ELF-1 (cell line): ENCODE measurements at places on chromosomes 5 and 9.

- DNase-seq: no peak
Observed at GRCh38 chr5:176549871-176550270, 729 bp downstream of the CDHR2 start.

- DNase-seq: no peak
Observed at GRCh38 chr9:132804576-132805295, 73.3 kb downstream of the AK8 start.

DNA sequence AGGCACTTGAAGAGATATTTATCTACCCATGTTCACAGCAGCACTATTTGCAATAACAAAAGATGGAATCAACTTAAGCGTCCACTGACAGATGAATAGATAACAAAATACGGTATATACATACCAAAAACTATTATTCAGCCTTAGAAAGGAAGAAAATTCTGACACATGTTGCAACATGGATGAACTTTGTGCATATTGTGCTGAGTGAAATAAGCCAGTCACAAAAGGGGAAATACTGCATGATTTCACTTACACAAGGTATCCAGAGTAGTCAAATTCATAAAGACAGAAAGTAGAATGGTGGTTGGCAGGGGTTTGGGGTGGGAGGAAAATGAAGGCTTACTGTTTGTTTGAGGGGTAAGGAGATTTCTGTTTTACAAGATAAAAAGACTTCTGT lies 66.0 kb downstream of the FBN2 start:
- DNase-seq: no peak

GRCh38 chr9:134123764-134124128 lies 12.1 kb upstream of the WDR5 start:
- no peak for DNase-seq

GRCh38 chr5:112086740-112087139 lies 329.7 kb upstream of the NREP start:
- DNase-seq: no peak

DNA sequence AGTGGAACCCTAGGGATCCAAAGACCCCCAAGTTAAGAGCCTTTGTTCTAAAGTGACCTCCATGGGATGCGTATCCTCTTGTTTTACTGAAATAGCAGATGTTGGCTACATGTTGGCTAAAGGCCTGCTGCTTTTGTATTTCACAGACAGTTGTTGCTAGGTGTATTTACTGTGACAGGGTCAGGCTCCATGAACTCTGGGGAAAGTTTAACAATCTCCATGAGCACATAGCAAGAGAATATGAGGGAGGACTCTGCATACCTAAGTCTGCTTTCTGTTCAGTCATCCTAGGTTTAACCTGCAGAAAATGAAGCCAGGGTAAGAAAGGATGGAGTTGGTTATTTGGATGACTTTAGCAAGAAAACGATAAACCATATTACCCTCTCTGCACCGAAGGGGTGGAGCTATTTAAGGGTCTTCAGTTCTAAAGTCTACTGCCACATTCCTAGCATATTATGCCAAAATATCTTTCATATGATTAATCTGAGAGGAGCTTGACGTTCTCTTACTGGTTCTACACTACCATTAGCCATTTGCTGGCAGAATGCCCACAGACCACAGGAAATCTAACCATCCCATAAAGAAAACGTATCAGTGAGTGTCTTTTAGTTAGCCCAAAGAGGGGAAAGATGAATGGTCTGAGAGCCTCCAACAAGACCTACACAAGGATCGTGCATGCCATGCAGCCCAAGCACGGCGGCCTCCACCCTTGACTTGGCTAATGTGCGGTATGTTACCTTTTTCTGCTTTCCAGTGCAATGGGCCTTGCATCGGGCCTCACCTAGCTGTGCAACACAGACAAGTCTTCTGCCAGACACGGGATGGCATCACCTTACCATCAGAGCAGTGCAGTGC lies 127.8 kb downstream of the SAXO1 start:
- DNase-seq: no peak

- DNase-seq: no peak
Observed at GRCh38 chr5:34460496-34460895, 195.6 kb upstream of the RAI14 start.

- peak; percentile 89 for DNase-seq
Observed at GRCh38 chr9:87148331-87149104, 201.2 kb upstream of the GAS1 start.

DNA sequence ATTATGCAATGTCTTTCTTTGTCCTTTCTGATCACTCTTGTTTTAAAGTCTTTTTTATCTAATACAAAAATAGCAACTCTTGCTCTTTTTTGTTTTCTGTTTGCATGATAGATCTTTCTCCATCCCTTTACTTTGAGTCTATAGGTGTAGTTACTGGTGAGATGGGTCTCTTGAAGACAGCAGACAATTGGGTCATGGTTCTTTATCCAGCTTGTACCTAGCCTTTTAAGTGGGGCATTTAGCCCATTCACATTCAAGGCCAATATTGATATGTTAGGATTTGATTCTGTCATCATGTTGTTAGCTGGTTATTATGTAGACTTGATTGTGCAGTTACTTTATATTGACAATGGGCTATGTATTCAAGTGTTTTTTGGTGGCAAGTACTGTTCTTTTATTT lies 245.9 kb upstream of the TARS1 start:
- no peak for DNase-seq

DNA sequence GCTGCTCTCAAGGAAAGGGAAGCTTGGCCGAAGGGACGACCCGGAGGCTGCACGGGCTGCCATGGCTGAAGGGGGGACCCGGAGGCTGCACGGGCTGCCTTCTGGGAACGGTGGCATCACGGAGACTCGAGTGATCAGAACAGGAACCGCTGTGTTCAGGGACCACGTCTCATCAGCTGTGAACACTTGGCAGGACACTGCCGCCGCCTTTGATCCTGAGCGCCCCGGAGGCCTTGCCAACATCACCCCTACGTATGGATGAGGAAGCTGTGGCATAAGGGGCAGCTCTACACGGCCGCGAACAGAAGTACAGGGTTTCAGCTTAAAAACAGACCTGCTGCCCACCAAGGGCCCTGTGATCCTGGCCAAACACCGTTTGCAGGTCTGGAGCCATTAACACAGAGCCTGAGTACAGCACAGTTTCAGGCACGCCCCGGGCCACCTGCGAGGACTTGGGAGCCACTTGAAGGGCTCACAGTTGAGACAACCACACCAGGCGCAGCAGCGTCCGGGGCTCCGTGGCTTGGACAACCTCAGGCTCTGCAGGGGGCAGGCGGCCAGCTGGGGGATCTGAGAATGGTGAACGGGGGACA lies 23.9 kb upstream of the TERT start:
- DNase-seq: no peak

- no peak for DNase-seq
Observed at GRCh38 chr5:170475294-170476000, 28.4 kb upstream of the KCNIP1 start.

GRCh38 chr9:99066571-99066970 lies 38.3 kb upstream of the TGFBR1 start:
- DNase-seq: peak; percentile 47

DNA sequence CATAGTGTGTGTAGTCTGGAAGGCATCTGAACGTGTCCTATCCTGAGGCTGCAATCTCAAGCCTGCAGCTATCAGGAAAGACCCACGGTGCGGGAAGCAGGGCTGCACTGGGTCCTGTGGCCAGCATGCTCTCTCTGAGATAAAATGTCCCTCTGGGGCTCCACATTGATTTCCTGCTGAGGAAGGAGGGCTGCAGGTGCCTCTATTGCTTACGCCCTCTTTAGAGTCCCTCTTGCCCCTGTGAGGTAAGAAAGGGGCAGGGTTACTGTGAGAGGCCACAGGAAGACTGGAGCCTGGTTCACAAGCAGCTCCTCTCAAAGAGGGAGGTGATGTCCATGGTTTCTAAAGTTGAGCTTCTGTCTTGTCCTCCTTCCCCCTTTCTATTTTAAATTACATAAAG lies 299.9 kb upstream of the RFX3 start:
- peak; percentile 3 for DNase-seq

GRCh38 chr9:107460153-107461023 lies 29.2 kb downstream of the KLF4 start:
- DNase-seq: peak; percentile 66

GRCh38 chr5:115147052-115147451 lies 22.7 kb downstream of the TRIM36 start:
- no peak for DNase-seq

- DNase-seq: no peak
Observed at GRCh38 chr5:139848508-139849100, 53.0 kb downstream of the PSD2 start.

- DNase-seq: peak; percentile 10
Observed at GRCh38 chr5:66661149-66661548, 65.0 kb downstream of the MAST4 start.

GRCh38 chr9:77271023-77271690 lies 93.8 kb downstream of the VPS13A start:
- DNase-seq: no peak

DNA sequence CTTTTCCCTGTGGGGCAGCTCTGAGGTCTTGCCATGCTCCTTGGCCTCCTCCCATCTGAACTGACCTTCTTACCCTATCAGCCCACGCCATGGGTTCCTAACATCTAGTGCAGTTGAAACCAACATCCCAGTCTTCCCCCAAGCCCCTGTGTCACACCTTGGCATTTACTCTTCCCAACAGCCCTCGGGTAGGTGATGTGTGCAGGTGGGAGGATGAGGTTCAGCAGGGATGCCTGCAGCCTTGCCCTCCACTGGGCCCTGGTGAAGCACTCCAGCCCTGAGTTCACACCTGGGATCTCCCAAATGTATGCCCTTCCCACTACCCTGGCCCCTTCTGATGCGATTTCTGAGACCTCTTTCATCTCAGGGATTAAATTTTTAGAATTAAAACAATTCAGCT lies 15.5 kb downstream of the IRX2 start:
- DNase-seq: no peak

DNA sequence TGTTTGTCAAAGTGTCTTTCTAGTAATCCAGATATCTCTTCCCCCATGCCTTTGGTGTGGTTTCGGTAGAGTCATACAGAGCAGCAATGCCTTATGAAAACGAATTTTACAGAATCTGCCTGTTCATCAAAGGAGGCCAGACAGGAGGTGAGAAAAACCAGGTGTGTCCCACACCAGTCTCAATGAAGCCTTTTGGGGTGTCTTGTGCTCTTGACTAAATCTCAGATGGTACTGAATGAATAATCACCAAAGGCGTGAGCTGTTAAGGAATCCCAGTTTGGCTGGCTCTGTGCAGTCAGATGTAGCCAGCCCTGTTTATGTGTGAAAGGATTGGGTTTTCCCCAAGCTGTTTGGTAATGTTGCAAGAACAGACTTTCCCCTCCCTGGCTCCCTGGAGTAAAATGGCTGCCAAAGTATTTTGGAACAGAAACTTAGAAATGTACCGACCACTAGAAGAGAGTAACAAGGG lies 70.8 kb upstream of the CDKN2B start:
- DNase-seq: no peak

DNA sequence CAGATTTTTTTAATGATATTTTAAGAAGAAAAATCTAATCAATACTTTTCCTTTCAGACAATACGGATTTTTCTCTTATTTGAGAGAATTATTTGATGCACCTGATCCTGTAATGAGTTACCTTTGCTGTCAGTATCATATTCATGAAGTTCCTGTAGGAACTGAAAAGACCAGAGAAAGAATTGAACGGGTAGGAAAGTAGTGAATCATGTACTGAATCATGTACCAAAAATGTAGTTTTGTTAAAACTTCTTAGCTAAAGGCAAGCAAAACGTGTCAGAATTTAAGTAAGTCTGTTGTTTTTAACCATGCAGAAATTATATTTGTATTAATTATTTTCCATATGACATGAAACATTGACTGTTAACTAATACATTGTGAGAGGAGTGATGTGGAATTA lies 56.6 kb downstream of the SMC5 start:
- DNase-seq: no peak

DNA sequence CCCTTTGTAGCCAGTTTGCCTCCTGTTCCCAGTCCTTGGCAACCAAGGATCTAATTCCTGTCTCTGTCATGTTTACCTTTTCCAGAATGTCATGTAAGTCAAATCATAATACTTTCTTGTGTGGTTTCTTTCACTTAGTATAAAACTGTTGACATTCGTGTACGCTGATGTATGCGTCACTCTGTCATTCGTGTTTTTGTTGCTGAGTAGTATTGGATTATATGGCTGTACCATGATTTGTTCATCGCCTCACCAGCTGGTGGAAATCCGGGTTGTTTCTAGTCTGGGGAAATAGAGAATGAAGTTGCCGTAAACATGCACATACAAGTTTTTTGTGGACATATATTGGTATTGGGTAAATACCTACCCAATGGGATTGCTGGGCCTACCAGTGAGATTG lies 97.4 kb downstream of the ANGPTL2 start:
- no peak for DNase-seq

GRCh38 chr9:110807956-110808598 lies 139.5 kb downstream of the MUSK start:
- DNase-seq: no peak

GRCh38 chr5:127003798-127004495 lies 26.4 kb downstream of the MARCHF3 start:
- no peak for DNase-seq

DNA sequence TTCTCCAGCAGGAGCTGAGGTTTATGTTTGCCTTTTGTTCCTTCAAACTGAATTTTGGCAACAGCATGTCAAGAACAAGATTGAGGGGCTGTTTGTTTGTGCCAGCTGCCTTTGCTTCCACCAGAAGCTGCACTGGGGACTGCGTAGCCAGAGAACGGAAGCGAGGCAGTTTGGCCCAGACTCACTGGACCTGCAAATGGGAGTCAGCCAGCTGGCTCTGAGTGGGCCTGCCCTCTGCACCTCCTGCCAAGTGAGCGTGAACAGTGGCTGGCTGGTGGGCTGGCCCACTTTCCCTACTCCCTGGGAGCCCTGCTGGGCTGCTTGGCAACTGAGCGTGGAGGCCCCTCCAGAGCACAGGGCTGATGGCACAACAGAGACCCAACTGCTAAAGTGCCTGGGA lies 111.6 kb downstream of the GALNT10 start:
- no peak for DNase-seq

DNA sequence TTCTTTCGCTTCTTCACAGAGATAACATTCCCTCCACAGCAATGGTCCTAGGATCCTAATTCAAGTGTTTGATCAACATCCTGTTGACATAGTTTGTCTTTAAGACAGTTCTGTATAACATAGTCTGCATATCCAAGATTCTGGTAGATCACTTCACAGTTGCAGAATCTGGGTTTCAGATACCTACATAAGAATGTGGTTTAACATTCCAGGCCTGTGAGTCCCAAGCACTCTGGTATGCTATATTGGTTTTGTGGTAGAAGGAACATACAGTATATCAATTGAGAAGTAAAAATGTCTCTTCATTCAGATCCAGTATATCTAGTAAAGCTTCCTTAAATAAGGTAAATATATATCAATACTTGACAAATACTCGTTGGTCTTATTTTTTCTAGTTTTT lies 914.2 kb upstream of the CDH6 start:
- DNase-seq: no peak

GRCh38 chr9:79617395-79617794 lies 45.6 kb downstream of the TLE4 start:
- DNase-seq: no peak

GRCh38 chr9:6414247-6414641 lies 1.2 kb downstream of the UHRF2 start:
- DNase-seq: peak; percentile 38
